Fibroblast of skin of right quadriceps (primary cell): ENCODE measurements at places on chromosomes 7 and 10.

DNA sequence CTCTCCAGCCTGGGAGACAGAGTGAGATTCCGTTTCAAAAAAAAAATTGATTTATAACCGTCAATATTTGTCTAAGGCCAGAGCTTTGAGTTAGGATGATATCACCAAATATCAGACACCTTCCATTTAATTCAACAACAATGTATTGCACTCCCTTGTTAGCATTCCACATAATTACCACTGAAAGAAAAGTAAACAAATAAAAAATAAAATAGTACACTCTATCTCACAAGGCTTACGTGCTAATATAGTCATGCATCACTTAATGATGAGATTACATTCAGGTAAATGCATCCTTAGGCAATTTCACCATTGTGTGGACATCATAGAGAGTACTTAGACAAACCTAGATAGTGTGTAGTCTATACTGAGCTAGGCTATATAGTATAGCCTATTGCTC lies 127.6 kb upstream of the RHOBTB1 start:
- no peak for DNase-seq

DNA sequence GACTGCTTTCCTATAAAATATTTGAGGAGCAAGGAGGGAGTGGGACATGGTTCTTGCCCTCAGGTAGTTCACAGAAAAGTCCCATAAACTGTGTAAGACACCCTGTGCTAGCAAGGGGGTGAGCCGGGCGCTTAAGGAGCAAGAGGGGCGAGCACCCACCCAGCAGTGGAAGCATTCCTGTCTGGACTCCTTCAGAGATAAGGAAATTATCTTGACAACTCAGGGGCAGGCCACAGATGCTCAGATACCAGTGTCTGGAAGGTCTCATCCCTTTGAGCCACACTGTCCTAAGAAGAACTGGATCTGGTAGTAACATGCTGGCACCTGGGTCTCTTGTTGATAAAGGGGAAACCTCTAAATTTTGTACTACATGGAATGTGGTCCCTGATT lies 54.1 kb downstream of the DAGLB start:
- no peak for DNase-seq

DNA sequence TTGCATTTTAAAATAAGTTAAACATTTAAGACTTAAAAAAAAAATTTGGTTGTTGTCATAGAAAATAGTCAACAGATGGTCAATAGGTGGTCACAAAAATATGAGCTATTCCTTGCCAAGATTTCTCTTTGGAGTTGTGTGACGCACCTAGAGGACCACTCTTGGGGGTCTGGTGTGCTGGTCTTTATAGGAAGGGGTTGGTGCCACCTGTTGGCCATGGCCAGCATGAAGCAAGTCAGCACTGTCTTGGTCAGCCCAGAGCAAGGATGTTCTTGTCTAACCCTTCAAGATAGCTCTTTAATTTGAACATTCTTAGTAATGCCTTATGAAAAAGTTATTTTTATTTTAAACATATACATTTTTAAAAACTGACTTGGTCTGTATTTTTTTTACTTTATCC lies 267.9 kb upstream of the CNTNAP2 start:
- peak; percentile 3 for DNase-seq

- DNase-seq, result no peak
These were observed 8.5 kb upstream of the ARHGAP19 start for GRCh38 chr10:97300980-97301379.

- DNase-seq, result no peak
These were observed 774.7 kb downstream of the SUGCT start for GRCh38 chr7:40909346-40909980.

GRCh38 chr10:112827951-112828350 lies 122.1 kb upstream of the TCF7L2 start:
- DNase-seq, result no peak

- DNase-seq, result peak; percentile 63
These were observed 87.4 kb downstream of the LRRC4 start for GRCh38 chr7:127943541-127944521.

GRCh38 chr7:74311305-74311744 lies 22.1 kb downstream of the CLIP2 start:
- peak; percentile 34 for DNase-seq

DNA sequence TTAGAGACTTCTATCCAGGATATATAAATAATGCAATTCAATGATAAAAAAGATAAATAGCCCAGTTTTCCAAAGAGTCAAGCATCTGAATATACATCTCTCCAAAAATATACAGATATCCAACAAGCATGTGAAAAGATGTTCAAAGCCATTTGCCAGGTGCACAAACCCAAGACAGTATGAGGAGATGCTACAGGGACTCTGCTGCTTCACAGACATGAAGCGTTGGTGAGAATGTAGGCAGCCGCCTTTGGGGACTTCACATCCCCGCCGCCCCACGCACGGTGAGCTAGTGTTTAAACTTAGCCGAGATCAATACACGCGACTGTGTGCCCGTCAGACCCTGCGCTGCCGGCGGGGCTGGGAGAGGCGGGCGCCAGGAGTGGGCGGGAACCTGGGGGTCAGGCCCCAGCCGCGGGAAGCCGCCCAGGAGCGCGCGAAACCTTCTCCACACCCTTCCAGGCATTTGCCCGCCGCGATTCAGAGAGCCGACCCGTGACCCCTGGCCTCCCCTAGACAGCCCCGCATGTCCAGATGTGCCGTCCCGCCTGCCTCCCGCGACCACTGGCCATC lies 927 bp upstream of the ALOX5 start:
- no peak for DNase-seq

DNA sequence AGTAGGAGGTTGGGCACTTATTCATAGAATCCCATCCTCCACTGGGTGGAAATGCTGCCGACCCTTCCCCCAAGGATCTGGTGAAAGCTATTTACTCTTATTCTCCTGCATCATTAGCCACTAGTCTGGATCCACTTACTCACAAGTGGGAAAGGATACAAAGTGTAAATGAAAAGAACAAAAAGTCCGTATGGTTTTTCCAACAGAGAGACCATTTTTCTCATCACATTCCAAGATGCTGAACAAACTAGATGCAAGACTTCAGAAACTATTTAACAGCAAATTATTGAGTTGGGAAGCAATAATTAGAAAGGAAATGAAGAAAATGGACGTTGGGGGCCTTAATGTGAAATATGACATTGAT lies 242.4 kb upstream of the GLI3 start:
- DNase-seq, result no peak

GRCh38 chr7:108234281-108234680 lies 104.1 kb upstream of the LAMB4 start:
- peak; percentile 27 for DNase-seq

DNA sequence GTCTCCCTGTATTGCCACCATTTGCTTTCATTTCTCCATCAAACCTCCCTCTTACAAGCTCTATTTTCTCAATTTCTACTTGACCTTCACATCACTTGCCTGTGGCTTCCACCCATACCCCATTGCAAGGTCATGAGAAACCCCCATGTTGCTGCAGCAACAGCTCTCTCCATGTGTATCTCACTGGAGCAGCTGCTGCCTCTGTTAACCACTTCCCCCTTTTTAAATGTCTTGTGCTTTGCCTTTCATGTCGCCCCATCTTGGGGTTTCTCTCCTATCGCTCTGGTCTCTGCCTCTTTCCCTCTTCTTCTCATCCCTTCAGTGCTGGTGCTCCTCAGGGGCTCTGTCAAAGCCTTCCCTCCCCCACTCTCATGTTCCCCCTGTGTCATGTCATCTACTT lies 148.8 kb downstream of the CHN2 start:
- DNase-seq, result no peak

DNA sequence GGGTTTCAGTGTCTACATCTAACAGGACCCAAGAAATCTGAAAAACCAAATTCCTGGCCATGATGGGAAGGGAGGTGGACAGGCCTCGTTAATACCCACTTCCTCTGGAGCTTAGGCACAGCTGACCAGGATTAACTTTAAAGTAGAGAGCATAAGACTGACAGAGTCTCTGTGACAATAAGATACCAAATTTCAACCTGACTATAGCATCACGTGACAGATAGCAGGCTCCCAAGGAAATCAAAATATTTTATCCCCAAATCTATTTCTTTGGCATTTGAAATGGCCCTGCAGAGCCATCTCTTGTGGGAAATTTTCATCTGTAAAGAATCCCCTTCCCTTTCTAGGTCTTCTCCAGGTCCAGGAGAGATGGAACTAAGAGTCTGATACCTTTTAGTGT lies 258.3 kb downstream of the TCERG1L start:
- no peak for DNase-seq

GRCh38 chr7:105674200-105674920 lies 93.1 kb upstream of the EFCAB10 start:
- no peak for DNase-seq

DNA sequence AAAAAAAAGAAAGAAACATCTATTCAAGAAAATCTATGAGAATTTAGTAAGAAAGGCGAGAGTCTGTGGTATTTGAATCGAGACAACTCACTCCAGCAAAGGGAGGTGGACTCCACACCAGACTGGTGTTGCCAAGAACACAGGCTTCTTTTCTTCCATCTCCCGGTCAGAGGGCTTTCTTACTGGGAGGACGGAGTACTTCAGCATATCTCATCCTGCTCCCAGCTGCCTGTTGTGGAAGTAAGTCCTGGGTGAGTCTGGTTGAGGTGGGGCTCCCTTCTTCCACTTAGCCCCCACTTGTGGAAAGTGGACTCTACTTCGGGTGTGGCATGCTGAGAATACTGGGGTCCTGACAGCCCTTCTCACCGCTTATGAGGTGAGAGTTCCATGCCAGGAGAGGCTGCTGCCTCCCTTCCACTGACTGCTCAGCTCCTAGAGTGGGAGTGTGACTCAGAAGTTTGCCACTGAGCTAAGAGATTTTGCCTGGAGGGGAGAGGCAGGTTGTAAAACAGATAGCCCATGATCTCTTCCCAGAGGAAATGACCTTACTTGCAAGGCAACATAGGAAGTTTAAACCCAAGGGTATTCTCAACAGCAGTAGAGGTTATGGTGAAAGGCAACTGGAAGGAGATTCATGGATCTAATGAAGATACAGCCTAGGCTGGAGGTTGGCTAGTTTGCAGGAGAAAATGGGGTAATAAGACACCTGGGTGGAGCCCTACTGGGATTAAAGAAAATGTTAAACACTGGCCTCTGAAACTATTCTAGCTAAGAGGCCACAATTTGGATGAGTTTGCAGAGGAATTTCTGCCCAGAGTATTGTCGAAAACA lies 3.5 kb upstream of the NACAD start:
- DNase-seq, result peak; percentile 15

DNA sequence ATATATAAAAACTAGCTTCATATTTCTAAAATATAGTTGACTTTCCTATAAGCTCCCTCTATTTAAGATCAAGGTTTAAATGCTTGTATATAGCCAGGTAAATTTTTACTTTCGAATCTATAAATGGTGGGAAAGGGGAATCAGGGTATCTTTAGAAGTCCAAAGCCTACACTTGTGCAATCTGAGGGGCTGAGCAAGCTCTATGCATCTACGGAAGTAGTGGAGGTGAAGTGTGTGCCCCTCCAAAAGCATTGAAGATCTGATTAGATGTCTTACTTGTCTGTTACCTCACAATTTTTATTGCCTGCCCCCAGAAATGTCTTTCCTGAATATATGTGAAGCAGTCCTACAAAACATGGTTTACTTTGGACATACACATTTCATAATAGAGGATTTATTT lies 1.6 kb downstream of the AKAP9 start:
- no peak for DNase-seq

- peak; percentile 72 for DNase-seq
These were observed 4.0 kb upstream of the CFAP58 start for GRCh38 chr10:104349623-104350126.

DNA sequence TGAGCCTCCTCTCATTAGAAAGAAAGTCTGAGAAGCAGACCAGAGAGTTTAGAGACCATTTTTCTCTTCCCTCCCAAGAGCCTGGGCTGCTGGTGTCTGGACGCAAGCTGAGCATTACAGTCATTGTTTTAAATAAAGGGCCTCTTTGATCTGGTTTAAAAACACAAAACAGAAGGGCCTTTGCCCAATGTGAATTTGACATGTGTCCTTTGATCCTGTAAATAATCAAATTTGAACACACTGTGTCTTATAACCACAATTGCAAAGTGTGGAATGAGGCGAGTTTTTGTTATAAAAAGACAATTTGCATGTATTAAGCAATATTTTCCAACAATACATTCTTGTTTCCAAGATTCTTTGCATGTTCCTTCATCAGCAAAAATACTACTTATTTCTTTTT lies 158.5 kb downstream of the C7orf25 start:
- DNase-seq, result no peak

DNA sequence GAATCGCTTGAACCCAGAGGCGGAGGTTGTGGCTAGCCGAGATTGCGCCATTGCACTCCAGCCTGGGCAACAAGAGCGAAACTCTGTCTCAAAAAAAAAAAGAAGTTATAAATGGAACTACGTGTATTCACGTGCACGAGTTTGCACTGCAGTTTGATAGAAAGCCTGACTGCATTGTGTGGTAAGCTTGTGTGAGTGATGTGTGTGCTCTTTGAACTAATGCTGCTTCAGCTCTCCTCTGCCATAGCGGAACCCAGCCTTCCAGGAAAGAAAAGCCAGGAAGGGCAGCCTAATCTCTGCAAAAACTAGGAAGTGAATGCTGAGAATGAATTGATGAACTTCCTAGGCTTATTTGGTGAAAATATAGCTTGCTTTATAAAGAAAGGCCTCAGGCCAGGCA lies 15.6 kb upstream of the MKRN1 start:
- DNase-seq, result no peak

GRCh38 chr7:132655131-132655727 lies 79.0 kb upstream of the PLXNA4 start:
- peak; percentile 67 for DNase-seq

- DNase-seq, result peak; percentile 28
These were observed 42.7 kb downstream of the PRR15 start for GRCh38 chr7:29606287-29606721.

GRCh38 chr7:129017933-129018538 lies 36.9 kb downstream of the TNPO3 start:
- no peak for DNase-seq

GRCh38 chr7:67855322-67855721 lies 858.7 kb downstream of the TYW1 start:
- no peak for DNase-seq

- no peak for DNase-seq
These were observed 910 bp downstream of the WIPF3 start for GRCh38 chr7:29806995-29807841.

- DNase-seq, result no peak
These were observed 164.3 kb upstream of the TCERG1L start for GRCh38 chr10:131475803-131476202.
